AG08396 (cell line): ENCODE measurements at places on chromosomes 11 and 22.

GRCh38 chr22:39028281-39028680, 7.4 kb downstream of the APOBEC3D start:
- DNase-seq: no peak

DNA sequence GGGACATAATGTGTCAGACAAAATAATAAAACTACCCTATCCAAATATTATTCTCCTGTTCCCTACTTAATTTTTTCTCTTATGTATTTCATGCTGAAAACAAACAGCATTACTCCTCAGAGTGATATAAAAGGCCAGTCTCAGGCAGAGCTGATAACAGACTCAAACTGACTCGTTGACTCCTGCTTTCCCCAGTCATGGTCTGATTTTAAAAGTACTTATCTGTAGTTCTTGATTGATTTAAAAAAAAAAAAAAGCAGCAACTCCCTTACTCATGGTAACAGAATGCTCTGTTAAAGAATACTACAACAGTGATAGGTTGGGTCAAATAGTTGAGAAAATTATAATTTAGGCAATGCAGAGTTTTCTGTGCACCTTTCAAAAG, 90.3 kb upstream of the BARX2 start:
- no peak for DNase-seq

- no peak for DNase-seq
Observed at GRCh38 chr22:46942799-46943785, 180.6 kb downstream of the TBC1D22A start.

- peak; percentile 65 for DNase-seq
Observed at GRCh38 chr11:123197711-123198110, 2.7 kb upstream of the CLMP start.

DNA sequence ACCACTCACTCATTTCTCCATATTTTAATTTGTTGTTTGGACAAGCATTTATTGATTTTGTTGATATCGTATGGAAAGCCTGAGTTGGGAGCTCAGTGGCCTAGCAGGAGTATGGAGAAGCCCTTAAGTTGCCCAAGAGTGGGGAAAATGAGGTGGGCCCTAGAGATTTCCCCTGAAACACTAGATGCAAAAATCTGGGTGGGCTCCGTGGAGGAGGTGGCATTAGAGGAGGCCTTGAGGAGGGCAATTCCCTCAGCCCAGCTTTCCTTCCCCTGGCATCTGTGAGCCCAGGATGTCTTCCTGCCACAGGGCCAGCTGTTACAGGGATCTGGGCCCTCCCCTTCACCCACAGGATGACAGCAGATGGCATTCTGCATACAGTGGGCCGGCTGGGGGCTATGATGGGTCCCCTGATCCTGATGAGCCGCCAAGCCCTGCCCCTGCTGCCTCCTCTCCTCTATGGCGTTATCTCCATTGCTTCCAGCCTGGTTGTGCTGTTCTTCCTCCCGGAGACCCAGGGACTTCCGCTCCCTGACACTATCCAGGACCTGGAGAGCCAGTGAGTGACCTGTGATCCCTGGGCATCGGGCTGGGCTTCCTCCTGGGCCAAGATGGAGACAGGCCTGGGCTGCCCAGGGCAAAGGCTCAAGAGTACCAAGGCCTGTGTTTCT, 21.6 kb upstream of the SLC22A12 start:
- DNase-seq: no peak

DNA sequence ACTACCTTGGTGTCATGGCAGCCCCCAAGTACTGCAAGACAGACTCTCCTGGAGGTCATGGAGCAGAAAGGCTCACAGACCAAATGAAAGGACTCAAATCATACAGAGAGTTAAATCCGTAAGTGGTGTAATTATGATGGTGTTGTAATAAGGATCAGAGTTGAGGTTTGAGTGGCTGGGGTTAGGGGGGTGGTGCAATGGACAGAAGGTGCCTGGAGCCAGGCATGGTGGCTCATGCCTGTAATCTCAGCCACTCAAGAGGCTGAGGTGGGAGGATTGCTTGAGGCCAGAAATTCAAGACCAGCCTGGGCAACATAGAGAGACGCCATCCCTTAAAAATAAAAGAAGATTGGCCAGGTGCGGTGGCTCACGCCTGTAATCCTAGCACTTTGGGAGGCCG, 18.7 kb downstream of the ART5 start:
- no peak for DNase-seq

DNA sequence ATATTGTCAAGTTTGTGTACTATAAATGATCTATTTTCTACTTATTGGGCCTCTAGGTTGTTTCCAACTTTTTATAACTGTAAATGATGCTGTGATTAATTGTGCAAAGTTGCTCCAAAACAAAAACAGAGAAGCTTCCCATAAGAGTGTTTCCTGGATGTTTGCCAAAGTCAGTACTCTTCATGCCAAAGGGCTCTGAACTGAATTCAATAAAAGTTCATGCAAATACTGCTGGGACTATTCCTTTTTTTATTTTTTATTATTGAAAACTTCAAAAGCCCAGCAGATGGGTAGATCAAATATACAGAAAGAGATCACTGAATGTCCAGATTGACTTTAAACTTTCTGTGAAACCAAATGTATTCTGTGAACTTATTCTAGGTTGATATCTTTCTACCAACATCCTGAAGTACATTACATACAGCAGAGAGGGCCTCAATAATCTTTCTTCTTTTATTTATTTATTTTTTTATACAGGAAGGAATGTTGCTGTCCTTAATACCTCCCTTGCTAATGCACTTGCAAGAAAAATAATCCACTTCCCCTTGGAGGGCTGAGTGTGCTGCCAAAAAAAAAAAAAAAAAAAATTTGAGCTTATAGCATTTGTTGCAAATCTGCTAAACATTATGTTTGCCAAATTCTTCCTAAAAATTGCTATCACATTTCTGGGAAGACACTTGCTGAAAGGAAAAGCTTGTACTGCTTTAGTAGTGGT, 53.0 kb downstream of the CTSC start:
- DNase-seq: no peak
